ENCODE measurements at places on chromosomes 7 and 10.

- DNase-seq, result no peak
Observed at GRCh38 chr10:43424416-43424815, 12.5 kb upstream of the ZNF487 start.

- DNase-seq, result no peak
Observed at GRCh38 chr7:103719070-103719469, 270.4 kb downstream of the RELN start.

GRCh38 chr10:740936-741431, 51.5 kb upstream of the DIP2C start:
- no peak for DNase-seq

- DNase-seq, result no peak
Observed at GRCh38 chr10:12631216-12631615, 281.9 kb downstream of the CAMK1D start.

GRCh38 chr10:132901351-132901750, 41.0 kb downstream of the CFAP46 start:
- DNase-seq, result no peak

GRCh38 chr7:75696263-75697037, 42.3 kb downstream of the HIP1 start:
- no peak for DNase-seq

GRCh38 chr7:22805227-22805626, 17.4 kb downstream of the TOMM7 start:
- no peak for DNase-seq

GRCh38 chr10:3778692-3779157, 6.3 kb downstream of the KLF6 start:
- DNase-seq, result no peak

DNA sequence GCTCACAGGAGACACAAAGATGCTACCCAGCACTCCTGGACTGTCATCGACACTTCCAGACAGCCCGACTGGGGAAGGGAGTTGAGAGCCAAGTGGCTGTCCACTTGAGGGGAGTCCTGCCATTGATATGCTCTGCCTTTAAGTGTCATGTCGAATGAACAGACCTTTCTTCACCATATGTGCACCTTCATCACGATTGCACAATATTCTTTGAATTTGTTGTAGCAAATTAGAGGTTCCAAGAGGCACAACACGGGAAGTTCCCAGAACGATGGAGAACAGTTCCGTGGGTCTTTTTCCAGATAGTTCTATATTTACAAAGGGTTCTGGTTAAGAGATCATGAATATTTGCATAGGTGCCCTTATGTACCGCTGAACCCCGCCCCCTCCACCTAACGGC, 16.0 kb downstream of the SLC18A2 start:
- DNase-seq, result no peak

- no peak for DNase-seq
Observed at GRCh38 chr7:142375710-142376313, 118.0 kb upstream of the PRSS58 start.

DNA sequence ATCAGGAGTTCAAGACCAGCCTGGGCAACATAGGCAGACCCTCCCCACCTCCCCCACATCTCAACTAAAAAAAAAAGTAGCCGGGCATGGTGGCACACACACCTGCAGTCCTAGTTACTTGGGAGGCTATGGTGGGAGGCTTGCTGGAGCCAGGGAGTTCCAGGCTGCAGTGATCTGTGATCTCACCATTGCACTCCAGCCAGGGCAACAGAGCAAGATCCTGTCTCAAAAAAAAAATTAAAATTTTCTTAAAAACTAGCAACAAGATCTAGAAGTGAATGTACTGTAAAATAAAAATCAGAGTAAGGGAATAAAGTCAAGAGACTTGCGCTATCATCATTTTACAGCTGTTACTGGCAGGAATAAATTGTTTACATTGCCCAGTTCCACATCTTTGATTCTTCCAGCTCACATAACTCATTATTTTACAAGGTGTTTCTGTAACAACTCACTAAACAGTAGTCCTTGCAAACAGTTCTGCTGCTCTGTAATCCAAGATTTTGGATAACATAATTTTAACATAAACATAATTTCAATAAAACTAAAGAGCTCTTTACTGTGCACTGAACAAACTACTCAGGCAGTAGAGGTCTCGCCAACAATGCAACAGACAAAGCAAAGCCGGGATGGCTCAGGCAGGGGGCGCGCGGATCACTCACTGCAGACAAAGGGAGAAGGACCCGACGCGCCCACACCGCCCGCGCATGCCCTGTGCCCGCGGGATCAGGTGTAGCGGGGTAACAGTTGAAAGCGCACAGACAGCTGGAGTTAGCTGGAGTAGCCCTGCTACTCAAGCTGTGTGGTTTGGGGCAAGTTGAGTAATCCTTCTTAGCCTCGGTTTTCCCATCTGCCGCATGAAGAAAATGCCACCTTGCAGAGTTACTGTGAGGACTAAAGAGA, 73.3 kb upstream of the NFE2L3 start:
- DNase-seq, result peak; percentile 88

DNA sequence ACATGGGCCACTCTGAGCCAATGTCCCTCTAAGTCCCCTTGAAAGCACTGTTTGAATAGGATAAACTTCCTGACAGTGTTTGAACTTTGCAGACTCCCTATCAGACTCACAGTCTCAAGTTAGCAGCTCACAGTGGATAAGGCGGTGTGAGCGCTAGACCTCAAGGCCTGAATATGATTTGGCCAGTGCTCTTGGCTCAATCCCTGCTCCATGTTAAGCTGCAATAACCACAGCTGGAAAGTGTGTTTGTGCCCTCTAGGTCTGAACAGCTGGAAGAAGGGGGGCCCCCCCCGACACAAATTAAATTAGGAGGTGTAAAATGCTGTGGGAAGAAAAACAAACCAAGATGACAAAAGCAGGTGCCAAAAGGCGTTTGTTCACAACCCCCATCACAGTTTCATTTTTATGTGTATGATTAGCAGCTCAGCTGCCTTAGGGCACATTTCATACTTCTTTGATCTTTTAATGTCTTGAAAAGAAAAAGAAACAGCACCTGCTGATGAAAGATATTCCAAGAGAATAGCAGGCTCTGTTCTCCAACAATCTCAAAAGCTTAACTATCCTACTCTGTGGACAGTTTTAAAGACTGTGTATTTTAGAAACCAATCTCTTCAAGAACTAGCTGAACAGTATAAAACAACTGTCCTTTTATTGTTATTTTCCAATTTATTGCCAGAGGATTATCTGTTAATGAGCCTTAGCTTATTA, 167.6 kb downstream of the SNX13 start:
- no peak for DNase-seq

GRCh38 chr7:74240482-74240881, 13.7 kb downstream of the RFC2 start:
- DNase-seq, result no peak

DNA sequence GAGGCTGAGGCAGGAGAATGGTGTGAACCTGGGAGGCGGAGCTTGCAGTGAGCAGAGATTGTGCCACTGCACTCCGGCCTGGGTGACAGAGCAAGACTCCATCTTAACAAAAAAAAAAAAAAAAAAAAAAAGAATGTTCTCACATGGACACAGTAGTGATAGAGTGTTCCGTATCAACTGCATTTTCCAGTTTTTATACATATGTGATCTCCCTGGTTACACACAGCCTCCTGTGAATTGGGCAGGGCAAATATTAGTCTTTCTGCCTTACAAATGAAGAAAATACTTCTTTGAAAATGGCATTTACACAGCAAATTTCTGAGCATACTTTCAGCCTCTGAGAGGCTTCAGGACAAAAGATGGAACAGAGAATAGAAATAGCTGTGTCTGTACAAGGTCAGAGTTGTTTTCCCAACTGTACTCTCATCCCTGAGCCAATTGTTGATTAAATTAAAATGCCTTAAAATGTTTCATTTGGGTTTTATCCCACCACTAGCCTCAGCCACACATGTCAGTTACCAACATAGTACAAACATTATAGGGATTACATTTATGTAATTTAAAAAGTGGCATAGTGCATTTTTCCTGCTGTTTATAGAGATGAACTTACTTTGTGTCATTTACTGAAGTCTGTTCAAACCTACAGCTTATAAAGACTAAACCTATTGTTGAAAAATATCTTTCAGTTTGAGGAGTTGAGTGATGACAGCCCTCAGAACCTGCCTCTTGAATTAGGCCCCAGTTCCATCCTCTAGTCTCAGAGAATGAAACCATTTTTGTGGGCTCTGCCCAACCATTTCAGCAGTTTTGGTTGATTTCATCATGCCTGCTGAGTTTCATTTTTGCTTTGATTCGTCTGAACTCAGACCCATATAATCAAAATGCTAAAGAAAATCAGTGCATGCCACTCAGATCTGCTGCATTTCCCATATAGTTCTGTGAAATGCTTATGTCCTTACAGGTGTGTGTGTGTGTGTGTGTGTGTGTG, 609.4 kb upstream of the C7orf33 start:
- DNase-seq, result no peak

DNA sequence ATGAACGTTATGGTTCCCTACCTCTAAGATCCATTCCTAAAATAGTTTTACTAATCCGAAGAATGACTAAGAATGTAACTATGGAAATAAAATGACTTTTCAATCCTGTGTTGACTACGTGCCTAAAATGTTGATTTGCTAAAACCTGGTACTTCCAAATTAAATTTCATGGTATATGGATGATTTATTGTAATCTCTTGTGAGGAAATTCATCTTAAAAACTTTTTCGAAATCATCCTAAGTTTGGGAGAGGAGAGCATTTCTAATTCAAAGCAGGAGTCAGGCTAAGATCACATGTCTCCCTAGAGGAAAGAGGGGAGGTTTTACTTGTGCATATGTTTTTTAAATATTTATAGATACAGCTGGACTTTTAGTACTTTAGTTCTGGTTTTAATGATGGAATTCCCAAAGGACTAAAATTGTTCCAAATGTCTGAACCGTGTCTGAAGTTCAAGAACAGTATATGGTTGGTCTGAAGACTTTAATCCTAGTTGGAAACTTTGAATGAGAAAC, 483.9 kb downstream of the AUTS2 start:
- DNase-seq, result no peak

- DNase-seq, result peak; percentile 16
Observed at GRCh38 chr7:148419856-148420832, 170.4 kb upstream of the C7orf33 start.

- no peak for DNase-seq
Observed at GRCh38 chr7:117874191-117874700, 1.0 kb upstream of the CTTNBP2 start.

- peak; percentile 26 for DNase-seq
Observed at GRCh38 chr7:36792421-36792820, 68.1 kb upstream of the AOAH start.

- no peak for DNase-seq
Observed at GRCh38 chr7:119963654-119964053, 309.3 kb upstream of the KCND2 start.

- peak; percentile 21 for DNase-seq
Observed at GRCh38 chr10:72386916-72387586, 32.3 kb upstream of the DNAJB12 start.
